ENCODE measurements at places on chromosomes 7 and 10. TPM values are rescaled to one million over a fixed set of nuclear protein-coding genes. Genes with fewer than 3 reads are reported as not detected.

NKX2-3 gene
- total RNA-seq = not detected

NACAD gene
- 5.0 TPM for total RNA-seq

CREB5 gene
- 48.1 TPM for total RNA-seq

PPP1R17 gene
- total RNA-seq = not detected

ANKMY2 gene
- total RNA-seq = 33.4 TPM

FAM131B gene
- 3.9 TPM for total RNA-seq
